ENCODE measurements at places on chromosomes 3 and 15.

- no peak for DNase-seq
Observed at GRCh38 chr15:88653200-88654064, 14.6 kb downstream of the ISG20 start.

- no peak for DNase-seq
Observed at GRCh38 chr3:62167566-62168262, 205.6 kb downstream of the FEZF2 start.

DNA sequence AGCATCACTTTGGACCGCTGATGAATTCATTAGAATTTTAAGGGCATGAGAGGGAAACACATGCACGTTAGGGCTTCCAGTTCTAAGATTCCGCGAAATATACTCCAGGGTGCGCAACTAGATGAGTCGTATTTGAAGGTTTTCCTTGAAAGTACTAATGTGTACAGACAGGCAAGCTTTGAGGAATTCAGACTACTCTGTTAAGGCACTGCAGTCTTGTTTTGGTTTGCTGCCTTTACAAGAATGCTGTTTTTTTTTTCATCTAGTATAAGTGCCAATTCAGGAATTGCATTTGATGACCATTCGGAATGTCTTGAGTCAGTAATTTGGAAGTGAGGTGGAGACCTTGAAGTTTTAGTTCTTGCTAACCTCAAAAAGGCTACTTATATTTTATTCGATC is 19.1 kb downstream of the TRNT1 start:
- DNase-seq, result peak; percentile 77

DNA sequence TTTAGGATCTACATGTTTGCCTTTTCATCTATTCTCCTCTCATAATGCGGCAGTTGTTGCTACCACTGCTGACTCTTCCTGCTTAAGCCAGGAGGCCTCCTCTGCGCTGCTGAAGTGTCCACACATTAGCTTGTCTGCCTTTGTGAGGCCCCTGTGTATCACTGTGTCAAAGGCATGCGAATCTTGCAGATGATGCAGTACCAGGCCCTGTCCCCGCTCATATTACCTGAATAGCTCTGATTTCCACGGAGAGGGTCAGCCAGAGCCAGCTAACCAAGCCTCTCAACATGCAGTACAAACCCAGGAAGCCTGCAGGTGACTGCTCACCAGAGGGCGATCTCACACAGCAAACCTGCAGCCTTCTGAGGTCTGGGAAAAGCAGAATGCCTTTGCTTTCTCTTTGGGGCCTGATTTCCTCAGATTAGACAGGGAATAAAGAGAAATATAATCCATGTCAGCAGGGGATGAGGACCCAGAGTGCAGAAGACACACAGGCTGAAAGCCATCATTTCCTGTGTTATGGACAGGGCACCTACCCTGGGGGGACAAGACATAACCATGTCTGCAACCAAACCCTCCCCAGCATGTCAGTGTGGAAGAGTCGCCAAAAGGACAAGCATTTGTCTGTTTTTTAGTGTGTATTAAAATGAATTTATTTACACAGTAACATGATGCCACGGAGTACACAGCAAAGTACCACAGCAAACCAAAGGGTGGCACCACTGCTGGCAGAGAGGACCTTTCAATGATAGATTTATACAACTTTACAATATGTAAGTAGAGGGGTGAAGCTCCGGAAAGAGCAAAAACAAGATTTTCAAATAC is 36.8 kb upstream of the TSPAN3 start:
- peak; percentile 69 for DNase-seq

- DNase-seq, result no peak
Observed at GRCh38 chr3:71689291-71689690, 35.9 kb downstream of the EIF4E3 start.

- DNase-seq, result peak; percentile 95
Observed at GRCh38 chr3:197367081-197367780, 68.8 kb upstream of the DLG1 start.

DNA sequence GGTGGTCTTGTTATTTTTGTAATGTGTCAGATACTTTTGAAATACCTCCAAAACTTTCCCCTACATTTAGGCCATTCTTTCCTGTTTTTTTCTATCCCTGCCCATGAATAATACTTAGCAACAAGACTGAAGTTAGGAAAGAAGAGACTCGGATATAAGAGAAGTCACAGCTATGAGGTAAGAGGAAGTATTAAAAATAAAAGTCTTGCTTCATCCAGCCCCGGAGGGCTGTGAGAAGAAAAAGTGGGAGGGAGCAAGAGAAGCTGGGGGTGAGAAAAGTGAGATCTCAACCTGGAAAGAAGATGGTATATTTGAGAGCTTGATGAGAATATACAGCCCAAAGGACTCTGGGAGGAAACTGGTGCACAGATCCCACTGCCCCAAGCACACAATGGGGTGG is 213.5 kb upstream of the CDIN1 start:
- peak; percentile 48 for DNase-seq

GRCh38 chr15:32674681-32675080 is 33.2 kb downstream of the SCG5 start:
- DNase-seq, result no peak

- peak; percentile 44 for DNase-seq
Observed at GRCh38 chr15:79904271-79904670, 7.5 kb upstream of the MTHFS start.

GRCh38 chr3:143187111-143187510 is 67.5 kb downstream of the CHST2 start:
- DNase-seq, result no peak

DNA sequence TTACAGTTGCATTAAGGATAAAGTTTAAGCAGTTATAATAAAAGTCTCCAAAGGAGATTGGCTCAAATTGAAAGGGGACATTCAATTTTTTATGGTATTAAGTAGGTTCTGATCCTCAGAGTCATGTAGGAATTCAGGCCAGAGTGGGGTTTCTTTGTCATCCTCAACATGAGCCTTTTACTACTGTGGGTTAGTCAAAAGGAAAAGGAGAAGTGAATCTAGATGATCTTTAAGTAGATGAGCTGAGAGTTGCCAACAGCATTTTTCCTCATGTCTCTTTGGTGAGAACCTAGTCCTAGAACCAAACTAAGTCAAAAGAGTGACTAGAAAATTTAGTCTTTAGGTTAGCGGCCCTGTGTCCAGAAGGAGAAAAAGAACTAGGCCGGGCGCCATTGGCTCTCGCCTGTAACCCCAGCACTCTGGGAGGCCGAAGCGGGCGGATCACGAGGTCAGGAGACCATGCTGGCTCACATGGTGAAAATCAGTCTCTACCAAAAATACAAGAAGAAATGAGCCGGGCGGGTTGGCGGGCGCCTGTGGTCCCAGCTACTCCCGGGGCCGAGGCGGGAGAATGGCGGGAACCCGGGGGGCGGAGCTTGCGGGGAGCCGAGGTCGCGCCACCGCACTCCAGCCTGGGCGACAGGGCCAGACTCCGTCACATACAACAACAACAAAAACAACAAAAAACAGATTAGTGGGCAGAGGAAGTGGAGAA is 4.2 kb upstream of the CHL1 start:
- no peak for DNase-seq

- no peak for DNase-seq
Observed at GRCh38 chr3:38313695-38314094, 31.6 kb downstream of the SLC22A14 start.

Data from iris pigment epithelial cell (primary cell).